ENCODE measurements at places on chromosomes 1 and 21.

DNA sequence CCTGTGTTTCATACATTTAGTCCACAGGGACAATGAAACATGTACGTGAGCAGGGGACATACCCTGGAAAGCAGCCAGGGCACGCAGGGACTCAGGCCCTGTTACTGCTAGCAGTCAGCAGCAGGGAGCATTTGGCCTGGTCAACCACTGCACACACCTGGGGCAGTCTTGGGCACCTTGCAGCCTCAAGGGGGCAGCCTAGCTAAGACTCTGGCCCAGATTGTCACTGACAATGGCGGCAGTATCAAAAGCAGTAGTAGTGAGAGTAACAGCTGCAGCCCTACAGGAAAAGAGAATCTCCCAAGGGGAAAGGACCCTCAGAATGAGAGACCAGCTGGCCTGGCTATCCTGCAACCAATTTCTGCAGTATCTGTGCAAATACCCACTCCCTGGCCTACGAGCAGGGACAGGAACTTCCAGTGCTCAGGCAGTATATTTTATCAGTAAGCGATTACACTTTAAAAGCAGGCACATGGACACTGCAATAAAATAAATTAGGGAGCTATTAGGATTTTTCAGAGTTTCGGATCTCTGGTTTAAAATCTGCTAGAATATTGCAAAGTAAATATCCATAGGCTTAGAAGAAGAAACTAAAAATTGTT, 475.6 kb downstream of the LTN1 start:
- DNase-seq, result peak; percentile 37

- DNase-seq, result no peak
Observed at GRCh38 chr1:41291195-41291594, 49.1 kb upstream of the SCMH1 start.

DNA sequence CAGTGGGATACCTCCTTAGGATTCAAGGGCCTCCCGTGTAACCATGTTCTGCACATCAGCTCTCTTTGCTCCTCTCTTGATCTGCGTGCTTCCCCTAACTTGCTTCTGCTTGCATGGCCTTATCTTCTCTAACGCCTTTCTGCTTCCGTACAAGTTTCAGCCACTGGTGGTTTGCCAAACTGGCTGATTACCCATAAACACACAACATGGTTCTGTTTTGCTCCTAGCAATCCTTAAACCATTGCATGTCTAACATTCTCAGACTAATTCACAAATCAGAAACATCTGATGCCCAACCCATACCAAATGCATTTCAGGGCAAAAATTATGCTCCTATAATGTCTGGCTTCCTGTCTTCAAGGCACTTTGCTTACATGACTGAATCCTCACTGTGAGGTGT, 166.4 kb downstream of the PBX1 start:
- no peak for DNase-seq

DNA sequence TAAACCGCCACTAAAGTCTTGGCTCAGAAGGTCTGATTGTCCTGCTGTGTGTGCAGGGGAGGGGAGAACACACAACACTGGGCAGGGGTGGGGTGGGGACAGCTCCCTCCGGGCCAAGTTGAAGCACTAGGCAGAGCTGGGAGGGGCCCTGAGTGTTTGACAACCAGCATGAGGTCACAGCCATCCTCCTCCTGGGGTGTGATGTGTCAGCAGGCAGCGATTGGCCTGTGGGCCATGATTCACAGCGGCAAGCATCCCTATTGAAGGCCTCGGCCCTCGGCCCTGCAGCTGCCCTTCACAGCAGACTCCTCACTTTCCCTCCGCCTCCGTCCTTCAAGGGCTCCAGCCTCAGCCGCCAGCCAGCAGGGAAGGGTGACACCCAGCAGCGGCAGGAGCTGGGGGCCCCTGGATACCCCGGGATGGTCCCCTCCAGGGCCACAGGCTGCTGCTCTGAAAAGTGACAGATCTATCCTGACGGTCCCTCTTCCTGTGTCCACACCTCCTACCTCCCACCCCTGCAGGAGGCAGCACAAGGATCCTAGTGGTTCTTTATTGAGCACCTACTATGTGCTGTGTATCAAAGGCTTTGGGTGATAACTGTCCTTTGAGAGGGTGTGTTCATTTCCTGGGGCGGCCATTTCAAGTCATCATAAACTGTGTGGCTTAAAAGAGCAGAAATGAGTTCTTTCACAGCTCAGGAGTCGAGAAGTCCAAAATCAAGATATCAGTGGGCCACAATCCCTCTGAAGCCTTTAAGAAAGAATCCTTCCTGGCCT, 66.0 kb upstream of the SLC25A33 start:
- DNase-seq, result peak; percentile 79

DNA sequence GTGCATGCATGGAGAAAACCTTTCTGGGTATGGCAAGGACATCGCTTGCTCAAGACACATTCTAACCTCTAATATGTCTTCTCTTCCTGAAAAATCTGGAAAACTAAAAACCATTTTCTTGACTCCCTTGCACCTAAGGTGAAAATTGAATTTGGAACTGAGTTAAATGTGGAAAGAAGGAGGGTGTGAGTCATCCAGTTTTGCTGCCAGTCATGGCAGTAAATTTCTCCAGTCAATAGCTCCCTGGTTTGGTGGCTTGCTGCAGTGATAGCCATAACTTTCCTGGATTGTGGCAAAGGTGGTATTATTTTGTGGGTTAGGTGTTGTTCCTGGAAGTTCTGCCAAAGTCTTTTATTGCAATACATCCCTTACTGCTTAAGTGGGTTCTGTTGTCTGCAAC, 2.5 kb downstream of the ZCCHC17 start:
- DNase-seq, result no peak

- DNase-seq, result no peak
Observed at GRCh38 chr21:32253215-32253641, 25.6 kb downstream of the MIS18A start.

DNA sequence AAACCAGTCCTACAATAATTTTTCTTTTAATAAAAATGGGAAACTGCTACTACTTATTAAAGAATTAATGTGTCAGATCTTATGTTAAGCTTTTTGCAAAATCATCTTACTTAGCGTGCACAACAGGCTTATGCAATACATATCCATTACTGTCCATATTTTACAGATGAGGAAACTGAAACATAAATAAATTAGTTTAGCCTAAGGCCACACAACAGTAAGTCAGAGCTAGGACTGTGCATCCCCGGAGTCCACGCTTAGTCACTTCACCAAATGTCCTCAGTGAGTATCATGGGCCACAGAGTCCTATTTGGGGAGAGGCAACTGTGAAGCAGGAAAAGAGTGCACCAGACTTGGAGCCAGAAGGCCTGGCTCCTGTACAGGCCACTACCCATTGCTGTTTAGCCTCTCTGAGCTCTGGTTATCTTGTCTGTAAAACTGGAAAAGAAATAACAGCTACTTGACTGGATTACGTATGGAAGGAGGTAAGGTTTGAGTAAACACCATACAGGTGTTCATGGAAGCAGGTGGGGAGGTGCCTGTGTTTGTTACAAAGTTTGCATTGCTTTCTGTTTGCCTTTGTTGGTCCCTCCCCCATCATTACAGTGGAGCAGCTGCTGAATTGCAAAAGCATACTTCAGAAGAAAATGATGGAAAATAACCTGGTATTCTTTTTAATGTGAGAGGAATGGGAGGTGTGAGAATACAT, 192.8 kb downstream of the FCRL5 start:
- no peak for DNase-seq

DNA sequence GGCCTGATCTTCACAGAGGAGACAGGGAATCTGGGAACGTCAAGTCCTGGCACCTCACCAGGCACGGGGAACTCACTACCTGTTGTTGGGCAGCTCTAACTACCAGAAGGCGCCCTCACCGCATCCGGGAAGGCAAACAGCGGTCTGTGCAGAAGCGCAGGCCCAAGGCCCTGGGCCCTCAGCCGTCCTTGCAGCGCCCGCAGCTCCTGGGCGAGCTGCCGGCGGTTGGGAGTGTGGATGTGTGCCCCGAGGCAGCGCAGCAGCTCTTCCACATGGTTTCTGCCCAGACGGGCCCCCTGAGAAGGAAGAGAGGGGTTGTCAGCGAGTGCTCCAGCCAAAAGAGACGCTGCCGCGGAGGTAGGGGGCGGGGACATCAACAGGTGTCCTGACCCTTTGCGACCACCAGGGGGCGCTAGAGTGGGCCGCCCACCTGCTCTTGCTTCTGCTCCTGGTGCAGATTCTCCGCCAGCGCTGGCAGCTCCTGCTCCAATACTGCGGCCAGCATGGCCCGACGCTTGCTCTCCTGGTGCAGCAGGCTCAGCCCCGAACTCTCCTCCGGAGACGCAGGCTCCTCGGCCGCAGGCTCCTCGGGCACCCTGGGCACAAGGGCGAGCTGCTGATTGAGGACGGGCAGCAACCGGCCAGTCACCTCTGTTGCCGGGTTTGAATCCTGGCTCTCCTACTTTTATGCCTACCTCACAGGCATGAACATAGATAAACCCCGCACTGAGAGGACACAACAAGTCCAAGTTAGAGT, 9.3 kb downstream of the MAP3K6 start:
- peak; percentile 51 for DNase-seq

- DNase-seq, result peak; percentile 72
Observed at GRCh38 chr1:201530741-201531531, 8.0 kb upstream of the NAV1 start.

DNA sequence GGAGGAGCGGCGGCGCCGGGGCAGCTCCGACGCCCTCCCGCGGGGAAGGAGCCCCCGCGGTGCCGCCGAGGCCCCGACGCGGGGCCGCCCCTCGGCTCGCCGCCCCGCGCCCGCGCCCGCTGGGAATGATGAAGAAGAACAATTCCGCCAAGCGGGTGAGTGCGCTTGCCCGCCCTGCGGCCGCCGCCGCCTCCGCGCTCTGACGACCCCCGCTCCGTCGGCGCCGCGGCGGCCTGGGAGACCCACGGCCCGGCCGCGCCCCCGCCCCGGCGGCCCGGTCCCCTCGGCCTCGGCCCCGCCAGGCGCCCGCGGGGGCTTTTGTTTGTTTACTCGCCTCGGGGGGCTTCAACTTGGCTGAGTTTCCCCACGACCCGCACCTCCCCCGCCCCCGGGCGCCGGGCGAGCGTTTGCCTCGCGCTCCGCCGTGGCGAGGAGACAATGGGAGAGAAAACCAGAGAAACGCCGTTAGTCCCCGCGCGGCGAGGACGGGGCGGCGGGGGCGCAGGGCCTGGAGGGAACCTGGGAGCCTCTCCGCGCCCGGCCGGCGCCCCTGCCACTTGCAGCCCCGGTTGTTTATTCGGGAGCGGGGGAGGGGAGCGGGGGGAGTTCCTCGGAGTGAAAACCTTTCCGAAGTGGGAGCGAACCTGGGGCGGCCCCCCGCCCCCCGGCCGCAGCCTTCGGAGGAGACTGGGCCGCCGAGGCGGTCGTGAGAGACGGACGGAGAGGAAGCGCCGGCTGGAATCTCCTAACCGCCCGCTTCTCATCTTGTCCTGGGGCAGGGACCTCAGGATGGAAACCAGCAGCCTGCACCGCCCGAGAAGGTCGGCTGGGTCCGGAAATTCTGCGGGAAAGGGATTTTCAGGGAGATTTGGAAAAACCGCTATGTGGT, 661 bp downstream of the PLEKHO1 start:
- no peak for DNase-seq

DNA sequence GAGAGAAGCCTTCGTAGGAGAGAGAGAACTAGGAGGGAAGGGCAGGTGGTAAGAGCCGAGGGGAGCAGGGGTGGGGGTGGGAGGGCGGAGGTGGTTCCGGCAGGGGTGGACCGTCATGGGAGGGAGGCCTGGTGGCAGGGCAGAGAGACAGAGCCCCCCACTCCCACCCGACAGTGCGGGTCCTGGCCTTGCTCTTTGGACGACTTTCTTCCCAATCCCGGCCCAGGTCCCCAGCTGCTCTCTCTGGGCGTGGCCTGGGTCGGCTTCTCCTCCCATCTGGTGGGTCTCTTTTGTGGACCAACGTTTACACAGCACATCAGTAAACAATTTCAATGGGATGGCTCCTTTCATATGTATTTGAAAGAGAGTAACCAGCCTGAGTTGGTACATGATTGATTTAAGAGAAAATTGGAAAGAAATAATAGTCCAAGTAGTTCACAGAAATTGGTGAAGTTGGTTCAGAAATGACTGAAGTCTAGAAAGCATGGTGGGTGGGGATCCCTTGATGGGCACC, 56.9 kb downstream of the LDLRAD2 start:
- DNase-seq, result no peak

DNA sequence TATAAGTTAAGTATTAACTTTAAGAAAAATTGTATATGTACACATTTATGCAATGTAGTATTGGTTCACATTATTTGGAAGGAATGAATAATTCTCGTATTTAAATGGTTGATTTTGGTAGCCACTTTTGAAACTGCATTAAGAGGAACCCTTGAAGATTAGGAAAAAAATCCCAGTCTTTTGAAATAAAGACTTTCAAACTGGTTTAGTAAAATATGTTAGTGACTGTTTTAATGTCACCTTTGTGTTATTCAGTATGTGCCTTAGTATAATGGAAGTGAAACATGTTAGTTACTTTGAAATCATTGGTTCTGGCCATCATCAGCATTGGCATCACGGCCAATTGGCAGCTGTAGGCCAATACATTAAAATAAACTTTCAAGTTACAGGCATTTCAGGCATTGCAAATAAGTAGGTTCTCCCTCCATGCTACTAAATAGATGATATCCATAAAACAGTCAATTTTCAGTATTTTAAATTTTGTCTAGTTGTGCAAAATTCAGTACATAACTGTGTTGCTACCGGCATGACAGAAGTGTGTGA, 4.4 kb downstream of the MIER1 start:
- peak; percentile 20 for DNase-seq

- DNase-seq, result no peak
Observed at GRCh38 chr1:44346184-44346583, 8.9 kb downstream of the ERI3 start.

DNA sequence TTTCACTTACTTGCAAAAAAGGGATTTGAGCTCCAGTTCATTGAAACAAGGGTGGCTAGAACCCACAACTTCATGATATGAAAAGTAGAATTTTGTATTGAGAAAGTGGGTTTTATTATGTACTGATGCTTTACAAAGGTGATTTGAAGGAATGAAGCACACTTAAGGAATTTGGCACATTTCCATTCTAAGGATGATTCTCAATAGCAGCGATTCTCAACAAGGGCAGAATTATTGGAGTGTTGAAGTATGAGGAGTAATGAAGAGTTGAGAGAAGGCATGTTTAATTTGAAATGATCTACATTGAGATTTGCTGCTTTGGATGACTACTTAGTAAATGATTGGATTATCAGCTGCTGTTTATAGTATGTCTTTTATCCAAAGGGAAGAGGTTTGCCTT, 54.7 kb downstream of the FNBP1L start:
- no peak for DNase-seq

DNA sequence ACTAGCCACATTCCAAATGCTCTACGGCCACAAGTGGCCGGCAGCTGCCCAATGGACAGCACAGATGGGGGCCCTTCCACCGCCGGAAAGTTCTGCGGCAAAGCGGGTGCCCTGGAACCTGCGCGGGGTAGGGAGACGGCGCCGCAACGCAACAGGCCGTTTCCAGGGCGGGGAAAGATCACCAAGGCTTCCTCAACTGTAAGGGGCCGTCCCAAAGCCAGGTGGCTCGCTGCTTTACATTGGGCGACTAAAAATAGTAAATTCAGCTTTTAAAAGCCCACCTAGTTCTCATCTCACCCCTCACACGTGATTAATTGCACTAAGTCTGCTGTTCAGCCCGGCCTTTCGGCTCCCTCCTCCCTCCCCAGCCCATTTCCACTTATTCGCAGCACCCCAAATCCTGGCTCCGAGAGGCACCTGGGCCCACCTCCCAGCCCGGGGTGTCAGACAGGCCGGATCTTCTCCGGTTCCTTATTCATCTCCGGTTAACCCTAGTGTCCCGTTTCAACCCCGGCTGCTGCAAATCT, 643 bp downstream of the CFAP298 start:
- DNase-seq, result peak; percentile 10

GRCh38 chr1:6864166-6864565, 78.9 kb downstream of the CAMTA1 start:
- DNase-seq, result no peak

- DNase-seq, result no peak
Observed at GRCh38 chr1:9927259-9927658, 15.9 kb downstream of the LZIC start.

Data from Caki2 (cell line).